ENCODE measurements at places on chromosomes 12 and 14.
A peak's percentile ranks its signal among the peaks of the same experiment; 100 is the strongest.

DNA sequence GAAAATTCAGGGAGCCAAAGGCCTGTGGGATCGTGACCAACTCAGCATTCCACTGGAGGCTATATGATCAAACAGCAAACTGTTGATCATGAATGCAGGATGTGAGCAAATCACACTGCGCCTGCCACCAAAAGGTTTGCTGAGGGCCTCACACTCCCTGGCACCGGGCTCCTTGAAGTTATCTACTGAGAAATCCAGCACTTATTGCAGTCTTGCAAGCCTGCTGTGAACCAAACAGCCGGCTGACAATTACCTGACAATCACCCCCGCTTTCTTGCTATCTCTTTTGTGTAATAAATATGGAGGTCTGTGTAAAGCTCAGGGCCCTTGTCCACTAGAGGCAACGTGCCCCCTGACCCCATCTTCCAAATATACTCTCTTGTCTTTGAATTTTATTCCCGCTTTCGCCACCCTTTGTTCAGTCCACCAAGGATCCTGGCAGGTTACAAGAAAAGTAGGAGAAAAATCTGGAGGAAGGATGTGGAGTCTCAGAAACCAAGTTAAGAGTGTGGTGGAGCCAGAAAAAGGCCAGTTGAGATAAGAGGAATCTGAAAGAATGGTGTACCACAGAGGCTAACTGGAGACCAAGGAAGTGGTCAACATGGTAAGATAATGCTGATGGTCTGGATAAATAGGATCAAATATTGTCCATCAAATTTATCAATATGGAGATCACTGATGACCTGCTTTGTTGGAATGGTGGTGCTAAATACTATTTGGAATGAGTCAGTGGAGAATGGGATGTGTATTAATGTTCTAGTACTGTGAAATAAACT is 229.2 kb downstream of the ALX1 start:
- no peak for DNase-seq

DNA sequence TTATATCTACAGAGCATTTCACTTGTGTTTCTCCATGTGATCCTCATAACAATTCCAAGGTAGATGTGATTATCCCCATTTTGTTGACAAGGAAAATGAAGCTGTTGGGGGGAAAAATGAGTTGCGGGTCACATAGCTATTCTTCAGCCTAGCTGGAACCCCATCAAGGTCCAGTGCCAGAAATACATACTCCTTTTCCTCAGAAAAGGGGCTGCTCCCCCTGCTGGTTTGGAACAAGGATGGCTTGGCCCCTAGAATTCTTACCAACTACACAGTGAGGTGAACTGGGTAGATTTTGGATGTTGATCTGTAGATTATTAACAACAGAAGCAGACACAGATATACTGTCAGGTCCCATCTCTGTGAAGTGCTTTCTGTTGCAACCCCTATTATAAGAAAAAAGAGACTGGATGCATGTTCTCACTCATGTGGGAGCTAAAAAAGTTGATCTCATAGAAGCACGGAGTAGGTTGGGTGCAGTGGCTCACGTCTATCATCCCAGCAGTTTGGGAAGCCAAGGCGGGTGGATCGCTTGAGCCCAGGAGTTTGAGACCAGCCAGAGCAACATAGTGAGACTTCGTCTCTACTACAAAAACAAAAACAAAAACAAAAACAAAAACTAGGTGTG is 8.9 kb downstream of the IKZF4 start:
- DNase-seq, result peak; percentile 24

DNA sequence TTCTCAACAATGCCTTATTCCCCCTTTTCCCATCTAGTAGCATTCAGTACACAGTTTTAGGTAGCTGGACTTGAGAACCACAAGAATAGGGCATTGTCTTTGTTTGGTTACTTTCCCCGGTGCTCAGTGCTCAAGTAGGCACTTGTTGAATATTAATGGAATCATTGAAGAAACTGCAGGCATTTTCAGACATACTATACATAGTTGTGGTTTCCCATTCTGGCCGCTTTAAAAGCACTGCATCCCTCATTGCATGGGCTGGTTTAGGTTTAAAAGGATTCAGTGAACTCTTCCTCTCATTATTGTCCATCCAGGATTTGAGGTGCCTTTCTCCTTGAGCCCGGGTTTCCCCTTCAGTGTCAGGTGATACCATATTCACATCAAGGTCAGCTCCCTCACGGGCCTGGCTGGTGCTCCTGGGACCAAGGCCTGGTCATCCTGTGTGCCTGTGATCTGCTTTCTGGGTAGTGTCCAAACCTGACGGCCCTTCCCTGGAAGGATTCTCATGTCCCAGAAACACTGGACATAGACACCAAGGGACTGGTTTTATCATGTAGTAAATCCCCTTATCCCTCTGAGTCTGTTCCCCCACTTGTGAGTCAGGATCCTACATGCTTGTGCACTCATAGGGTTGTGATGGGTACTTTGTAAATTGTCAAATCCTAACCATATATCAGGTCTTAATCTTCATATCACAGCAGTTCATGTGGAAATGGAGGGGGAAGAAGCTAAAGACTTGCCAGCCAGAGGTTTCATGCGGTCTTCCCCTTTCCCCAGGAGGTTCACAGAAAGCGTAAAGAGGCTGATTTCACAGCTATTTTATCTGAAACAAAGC is 7.4 kb downstream of the TCP11L2 start:
- no peak for DNase-seq

DNA sequence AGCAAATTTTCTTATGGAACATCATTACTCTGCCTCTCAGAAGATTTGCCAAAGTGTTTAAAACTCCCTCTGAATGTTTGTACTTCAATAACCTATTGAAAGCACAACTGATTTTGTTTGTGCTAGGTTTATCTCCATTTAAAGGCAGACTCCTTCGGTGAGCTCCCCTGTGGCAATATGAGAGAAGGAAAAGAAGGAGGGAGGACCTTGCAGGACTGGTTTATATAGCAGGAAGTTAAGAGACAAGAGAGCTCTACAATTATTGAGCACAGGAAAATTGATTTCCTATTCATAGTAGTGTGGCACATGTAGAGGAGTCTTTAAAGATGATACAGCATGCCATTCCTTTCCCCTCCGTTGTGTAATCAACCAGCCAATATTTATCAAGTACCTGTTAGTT is 75.5 kb downstream of the PDE3A start:
- DNase-seq, result no peak

GRCh38 chr12:26162905-26163304 is 32.5 kb upstream of the SSPN start:
- DNase-seq, result no peak

DNA sequence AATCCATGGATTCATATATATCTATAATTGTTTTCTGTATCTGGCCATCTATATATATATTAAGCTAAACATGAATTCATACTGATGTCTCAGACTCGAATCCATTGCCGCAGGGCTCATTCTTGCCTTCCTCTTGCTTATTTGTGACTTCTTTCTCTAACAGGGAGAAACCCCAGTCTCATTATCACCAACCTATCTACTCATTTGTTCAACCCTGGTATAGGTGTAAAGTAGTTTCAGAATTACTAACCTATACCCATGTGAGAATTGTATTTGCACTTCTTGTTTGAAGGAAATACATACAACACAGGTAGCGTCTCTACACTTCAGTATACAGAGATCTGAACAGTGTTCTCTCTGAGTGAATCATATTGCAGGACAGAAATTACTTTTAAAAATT is 77.7 kb downstream of the PTPN11 start:
- no peak for DNase-seq

GRCh38 chr12:23525450-23526072 is 423.9 kb downstream of the SOX5 start:
- DNase-seq, result no peak

GRCh38 chr12:78712834-78713481 is 151.6 kb upstream of the SYT1 start:
- DNase-seq, result no peak

- DNase-seq, result peak; percentile 10
Observed at GRCh38 chr14:58428118-58428683, 682 bp downstream of the KIAA0586 start.

DNA sequence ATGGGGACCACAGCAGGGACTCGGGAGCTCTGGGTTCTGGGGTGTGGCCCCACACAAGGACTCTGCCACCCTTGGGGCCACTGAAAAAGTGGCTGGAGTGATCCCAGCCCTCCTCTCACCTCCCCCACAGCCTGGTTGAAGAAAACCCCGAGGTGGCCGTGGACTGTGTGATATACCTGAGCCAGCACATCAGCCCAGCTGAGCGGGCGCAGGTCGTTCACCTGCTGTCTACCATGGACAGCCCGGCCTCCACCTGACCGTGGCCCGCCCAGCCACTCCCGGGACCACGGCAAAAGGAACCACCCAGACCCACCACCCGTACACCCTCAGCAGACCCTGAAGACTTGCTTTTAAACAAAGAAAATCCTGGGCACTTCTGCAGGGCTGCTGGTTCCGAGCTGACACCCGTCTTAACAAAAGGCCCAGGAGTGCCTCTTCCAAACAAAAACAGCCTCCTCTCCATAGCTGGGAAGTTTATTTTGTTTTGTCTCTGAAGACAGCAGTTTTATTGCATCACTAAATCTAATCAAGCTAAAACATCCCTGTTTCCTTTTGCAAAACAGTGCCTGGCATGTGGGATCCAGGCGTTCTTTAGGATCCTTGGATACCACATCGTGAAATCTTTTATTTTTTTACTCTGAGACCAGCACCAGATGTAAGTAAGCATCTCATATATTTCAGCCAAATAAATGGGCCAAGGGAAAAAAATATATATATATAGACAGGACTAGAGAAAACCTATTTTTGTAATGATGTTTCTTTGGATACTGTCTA is 42.8 kb downstream of the FOXN4 start:
- no peak for DNase-seq

- no peak for DNase-seq
Observed at GRCh38 chr14:73807457-73807856, 44.2 kb upstream of the PTGR2 start.

DNA sequence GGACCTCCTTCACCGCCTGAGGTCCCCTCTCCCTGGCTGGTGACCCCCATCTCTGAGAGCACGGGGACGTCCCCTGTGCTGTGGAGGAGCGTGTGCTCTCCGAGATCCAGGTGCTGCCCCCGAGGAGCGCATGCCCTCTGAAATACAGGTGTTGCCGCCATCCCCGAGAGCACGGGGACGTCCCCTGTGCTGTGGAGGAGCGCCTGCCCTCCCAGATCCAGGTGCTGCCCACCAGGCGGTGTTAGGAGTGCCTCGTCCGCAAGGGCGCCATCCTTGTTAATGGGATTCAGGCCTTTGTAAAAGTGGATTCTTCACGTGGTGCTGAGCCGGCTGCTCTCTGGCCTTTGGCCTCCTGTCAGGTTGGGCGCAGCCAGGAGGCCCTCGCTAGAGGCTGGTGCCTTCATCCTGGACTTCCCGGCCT is 10.1 kb downstream of the NOC4L start:
- no peak for DNase-seq

- no peak for DNase-seq
Observed at GRCh38 chr12:123595729-123596128, 6.2 kb upstream of the DDX55 start.

All from T-helper 2 cell treated with Interferon-gamma antibody and Interleukin-4, amounts not matched to agents 5 μg/mL and 100 μg/mL, for 36 hours (primary cell).